T-helper 9 cell (primary cell): ENCODE measurements at places on chromosomes 4 and X.

DNA sequence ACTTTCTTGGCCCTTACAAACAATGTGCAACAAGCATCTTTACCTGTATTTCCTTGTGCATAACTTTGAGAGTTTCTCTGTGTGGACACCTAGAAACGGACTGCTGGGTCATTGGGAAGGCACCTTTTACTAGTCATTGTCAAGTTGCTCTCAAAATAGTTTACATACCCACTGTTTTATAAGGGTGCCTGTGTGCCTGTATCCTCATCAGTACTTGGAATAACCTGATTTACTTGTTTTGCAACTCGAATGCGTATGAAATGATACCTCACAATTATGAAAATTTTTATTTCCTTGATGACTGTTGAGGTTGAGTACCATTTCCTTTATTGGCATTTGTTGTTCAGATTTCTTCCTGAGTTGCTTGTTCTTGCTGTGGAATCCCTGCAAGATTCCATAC lies 150.8 kb downstream of the STIM2 start:
- no peak for DNase-seq

DNA sequence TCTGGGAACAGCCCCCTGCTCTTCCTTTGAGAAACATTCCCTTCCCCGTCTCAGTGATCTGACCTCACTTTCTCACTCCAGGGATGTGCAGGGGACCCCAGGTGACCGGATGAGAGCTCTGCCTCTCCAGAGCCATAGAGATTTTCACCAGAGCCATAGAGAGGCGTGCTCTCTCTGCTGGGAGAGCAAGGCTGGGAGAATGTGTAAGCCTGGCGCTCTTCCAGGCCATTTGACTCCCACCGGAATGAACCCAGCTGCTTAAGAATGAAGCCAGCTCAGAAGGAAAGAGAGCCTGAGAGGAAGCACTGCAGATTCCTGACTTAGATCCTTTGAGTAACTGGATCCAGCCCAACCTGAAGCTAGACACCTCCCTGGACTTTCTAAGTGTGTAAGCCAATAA lies 106.4 kb downstream of the DHX15 start:
- DNase-seq = no peak

GRCh38 chr4:63757929-63758328 lies 651.3 kb downstream of the TECRL start:
- DNase-seq = no peak

- DNase-seq = no peak
Observed at GRCh38 chrX:110444996-110445395, 86.3 kb downstream of the RTL9 start.

DNA sequence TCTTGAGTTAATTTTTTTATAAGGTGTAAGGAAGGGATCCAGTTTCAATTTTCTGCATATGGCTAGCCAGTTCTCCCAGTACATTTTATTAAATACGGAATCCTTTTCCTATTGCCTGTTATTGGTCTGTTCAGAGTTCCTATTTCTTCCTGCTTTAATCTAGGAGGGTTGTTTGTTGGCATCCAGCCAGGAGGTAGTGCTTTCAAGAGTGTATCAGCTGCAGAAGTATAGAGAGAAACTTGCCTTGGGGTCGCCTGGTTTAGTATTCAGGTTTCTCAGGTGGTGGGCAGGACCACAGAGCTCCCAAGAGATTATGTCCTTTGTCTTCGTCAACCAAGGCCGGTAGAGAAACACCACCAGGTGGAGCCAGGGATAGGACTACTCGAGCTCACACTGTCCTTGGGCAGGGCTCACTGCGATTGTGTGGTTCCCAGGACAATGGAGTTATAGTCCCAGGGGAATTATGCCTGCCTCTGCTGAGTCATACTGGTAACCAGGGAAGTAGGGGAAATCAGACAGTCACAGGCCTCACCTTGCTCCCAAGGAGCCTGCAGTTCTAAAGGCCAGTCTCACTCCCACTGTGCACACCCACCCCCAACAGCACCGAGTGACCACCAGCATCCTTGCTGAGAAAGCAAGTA lies 168.1 kb downstream of the VSIG4 start:
- DNase-seq = no peak

DNA sequence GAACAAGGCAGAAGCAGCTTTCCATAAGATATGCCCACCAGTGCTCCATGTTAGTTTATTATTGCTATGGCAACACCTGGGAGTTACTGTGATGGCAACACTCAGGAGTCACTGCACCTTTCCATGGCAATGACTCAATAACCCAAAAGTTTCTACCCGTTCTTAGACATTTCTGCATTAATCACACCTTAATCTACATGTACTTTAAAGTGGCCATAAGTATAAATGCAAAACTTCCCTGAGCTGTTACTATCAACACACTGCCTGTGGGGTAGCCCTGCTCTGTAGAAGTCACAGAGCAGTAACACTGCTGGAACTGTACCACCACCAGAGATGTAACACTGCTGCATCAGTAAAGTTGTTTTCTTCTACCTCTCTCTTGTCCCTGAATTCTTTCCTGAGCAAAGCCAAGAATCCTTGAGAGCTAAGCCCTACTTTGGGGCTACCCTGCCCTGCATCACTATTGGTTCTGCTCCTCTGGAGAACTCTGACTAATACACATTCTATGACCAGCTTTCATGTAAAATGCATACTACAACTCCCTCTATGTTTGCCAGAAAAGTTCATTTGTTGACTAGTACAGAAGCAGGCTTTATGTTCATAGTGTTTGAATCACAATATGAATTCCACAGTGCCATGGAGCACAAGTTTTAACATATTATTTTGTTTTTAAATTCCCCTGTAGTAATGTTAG lies 43.5 kb upstream of the GPR174 start:
- DNase-seq = no peak

DNA sequence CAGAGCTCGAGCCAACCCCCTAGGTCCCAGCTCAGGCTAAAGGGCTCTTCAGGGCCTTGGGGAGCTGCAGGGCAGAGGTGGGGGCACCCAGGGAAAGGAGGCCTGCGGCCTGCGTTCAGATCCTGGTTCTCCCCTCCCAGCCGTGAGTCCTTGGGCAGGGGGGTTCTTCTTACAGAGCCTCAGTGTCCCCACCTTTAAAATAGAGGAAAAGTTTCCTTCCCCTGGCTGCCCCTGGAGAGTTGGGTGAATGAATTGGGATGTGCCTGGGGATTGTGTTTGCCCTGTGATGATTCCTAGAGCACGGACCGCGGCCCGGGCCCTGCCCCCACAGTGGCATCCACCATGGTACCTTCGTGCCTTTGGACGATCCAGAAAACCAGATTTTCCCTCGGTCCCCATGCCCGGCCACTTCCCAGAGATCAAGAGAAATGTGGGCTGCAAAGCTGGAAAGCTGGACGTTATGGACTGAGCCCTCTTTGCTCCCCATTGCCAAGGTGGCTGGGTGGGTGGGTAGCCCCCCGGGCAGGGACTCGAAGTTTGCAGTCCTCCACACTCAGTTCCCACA lies 11.4 kb downstream of the HTRA3 start:
- DNase-seq = no peak

DNA sequence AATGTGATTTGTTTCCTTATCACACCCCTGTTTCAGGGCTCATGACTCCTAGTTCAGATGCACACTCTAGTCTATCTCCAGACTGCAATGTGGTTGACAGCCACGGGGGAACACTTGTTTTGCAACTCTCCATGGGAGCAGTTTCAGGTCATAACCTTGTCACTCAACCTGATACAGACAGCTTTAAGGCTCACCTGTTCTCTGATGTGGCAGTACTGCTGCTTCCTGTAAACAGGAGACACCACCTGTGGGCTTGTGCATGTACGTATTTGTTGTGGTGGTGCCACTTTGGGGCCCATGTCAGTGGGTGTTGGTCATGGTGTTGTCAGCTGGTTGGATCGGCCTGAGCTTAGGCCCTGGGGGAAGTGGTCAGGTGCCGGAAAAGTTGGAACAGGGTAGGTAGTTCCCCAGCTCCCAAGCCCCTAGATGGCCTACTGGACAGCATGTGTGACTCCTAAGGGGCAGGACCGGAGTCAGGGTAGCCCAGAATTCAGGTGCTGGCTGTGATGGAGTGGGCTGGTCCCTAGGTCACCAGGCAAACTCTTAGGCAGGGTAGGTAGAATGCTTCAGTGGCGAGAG lies 46.2 kb downstream of the FAM9B start:
- DNase-seq = peak; percentile 39

GRCh38 chr4:40912460-40913184 lies 162.9 kb downstream of the NSUN7 start:
- no peak for DNase-seq

- DNase-seq = no peak
Observed at GRCh38 chr4:7634661-7635251, 200.0 kb upstream of the PSAPL1 start.

- DNase-seq = no peak
Observed at GRCh38 chrX:11768039-11768438, 10.0 kb downstream of the MSL3 start.

GRCh38 chr4:7879127-7879526 lies 60.5 kb downstream of the AFAP1 start:
- no peak for DNase-seq

- no peak for DNase-seq
Observed at GRCh38 chrX:5916945-5917344, 311.7 kb downstream of the NLGN4X start.

GRCh38 chrX:39677585-39677977 lies 420.2 kb downstream of the BCOR start:
- no peak for DNase-seq

- DNase-seq = no peak
Observed at GRCh38 chr4:173669460-173670179, 139.6 kb upstream of the HAND2 start.

DNA sequence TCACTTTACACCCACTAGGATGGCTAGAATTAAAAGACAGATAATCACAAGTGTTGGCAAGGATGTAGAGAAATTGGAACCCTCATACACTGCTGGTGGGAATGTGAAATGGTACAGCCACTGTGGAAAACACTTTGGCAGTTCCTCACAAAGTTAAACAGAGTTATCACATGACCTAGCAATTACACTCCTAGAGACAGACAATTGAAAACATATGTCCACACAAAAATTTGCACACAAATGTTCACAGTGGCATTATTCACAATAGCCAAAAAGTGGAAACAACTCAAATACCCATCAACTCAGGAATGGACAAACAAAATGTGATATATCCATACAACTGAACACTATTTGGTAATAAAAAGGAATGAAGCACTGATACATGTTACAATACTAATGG lies 5.7 kb downstream of the ZNF280C start:
- DNase-seq = no peak

- no peak for DNase-seq
Observed at GRCh38 chr4:37689353-37690095, 3.3 kb upstream of the RELL1 start.

- DNase-seq = no peak
Observed at GRCh38 chrX:122565952-122566351, 618.1 kb upstream of the GRIA3 start.

DNA sequence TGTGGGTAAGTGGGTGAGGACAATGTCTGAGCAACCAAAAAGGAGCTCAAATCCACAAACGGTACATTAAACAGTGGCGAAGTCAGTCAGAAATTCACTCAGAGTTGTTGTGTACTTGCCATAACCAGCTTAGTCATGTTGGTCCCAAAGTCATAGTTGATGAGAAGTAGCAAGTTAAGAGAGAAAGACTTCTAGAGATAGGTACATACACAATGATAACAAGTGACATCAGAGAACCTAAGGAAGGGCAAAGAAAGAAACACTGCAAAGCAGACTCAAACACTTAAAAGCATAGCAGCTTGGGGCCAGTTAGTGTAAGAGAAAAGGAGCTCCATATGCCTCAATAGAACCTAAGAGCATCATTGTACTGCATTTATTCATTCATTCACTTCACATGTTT lies 30.2 kb downstream of the DYNLT3 start:
- no peak for DNase-seq

DNA sequence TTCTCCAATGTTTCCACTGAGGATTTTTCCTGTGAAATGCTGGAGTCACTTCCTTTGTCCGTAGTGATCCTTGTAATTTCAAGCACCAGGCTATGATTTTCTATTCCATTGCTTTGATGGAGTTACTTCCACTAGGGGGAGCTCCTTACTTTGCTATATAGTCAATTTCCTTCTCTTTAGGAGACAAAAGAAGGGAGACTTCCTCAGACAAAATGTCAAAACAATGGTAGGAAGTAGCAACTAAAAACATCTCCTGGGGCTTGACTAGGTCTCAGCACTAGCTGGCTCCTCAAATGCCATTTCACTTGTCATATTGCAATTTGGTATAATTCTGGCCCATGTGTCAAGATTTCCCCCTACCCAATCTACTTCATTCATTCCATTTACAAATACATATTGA lies 24.1 kb downstream of the ZCCHC12 start:
- no peak for DNase-seq

DNA sequence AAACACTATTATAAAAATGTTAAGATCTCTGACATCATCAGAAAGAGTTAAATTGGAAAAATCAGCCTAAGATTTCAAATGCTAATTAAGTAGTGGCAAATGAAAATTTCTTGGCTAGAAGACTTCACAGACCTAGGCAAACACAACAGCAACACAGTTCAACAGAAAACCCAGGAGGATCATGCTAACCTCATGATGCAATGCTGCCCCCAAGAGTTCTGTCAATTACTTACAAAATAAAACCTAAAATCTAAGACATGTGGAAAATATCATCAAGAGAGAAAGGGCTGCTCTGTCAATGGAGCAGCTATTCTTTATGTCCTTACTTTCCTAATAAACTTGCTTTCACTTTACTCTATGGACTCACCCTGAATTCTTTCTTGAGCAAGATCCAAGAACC lies 21.0 kb downstream of the S100G start:
- no peak for DNase-seq

- DNase-seq = no peak
Observed at GRCh38 chr4:186722796-186723291, 812 bp downstream of the FAT1 start.

DNA sequence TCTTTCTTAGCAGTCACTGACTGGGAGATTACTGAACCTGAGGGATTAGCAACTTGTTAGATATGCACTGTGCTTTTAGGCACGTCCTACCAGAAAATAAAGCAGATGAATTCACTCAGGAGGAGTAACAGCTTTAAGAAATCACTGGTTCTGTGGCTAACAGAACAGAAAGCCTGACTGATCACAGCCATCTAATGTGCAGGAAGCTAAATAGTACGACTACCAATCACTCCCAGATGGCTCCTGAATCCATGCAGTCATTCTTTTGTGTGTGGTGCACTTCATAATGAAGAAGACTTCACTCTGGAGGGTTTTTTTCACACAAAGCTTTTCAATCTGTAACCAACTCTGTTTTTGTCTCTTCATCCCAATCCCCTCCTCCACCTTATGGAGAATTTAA lies 305.3 kb upstream of the INTU start:
- DNase-seq = no peak

DNA sequence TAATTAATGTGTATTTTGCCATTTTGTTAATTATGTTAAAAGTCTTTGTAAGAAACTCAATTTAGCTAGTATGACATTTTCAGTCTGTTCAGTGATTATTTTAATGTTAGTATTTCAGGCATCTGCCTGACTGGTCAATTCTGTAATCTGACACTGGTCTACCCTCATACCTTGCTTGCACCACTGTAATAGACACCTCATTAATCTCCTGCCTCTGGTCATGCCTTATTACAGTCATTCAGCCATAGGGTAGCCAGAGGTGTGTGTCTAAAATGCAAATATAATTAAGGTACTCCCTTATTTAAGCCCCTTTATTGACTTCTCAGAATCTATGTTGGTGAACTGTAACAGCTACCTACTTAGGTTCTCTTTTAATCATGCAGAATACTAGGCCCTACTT lies 861.1 kb upstream of the IGFBP7 start:
- DNase-seq = no peak
